ENCODE measurements at places on chromosomes 2 and 18.

- no peak for DNase-seq
Measured at GRCh38 chr2:207164006-207164831, 1.5 kb downstream of the KLF7 start.

- DNase-seq: no peak
Measured at GRCh38 chr2:85851253-85852151, 37.3 kb downstream of the ST3GAL5 start.

DNA sequence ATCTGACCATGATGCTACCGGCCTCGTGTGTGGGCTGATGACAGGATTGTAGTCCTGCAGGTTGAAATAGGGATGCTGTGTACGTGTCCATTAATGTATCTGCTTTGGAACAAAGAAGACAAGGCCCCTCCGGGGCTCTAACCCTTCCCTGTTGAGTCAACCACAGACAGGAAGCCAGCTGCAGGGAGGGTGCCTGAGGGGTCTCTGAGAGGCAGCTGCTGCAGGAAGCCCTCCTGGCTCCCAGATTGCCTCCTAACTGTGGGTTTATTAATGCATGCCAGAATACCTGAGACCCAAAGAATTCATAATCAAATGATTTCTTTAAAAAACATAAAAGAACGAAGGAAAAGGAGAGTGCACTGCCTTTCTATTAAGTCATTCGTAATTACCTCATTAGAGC is 140.4 kb downstream of the CELF4 start:
- no peak for DNase-seq

GRCh38 chr2:159130302-159130701 is 156.2 kb downstream of the WDSUB1 start:
- DNase-seq: no peak

DNA sequence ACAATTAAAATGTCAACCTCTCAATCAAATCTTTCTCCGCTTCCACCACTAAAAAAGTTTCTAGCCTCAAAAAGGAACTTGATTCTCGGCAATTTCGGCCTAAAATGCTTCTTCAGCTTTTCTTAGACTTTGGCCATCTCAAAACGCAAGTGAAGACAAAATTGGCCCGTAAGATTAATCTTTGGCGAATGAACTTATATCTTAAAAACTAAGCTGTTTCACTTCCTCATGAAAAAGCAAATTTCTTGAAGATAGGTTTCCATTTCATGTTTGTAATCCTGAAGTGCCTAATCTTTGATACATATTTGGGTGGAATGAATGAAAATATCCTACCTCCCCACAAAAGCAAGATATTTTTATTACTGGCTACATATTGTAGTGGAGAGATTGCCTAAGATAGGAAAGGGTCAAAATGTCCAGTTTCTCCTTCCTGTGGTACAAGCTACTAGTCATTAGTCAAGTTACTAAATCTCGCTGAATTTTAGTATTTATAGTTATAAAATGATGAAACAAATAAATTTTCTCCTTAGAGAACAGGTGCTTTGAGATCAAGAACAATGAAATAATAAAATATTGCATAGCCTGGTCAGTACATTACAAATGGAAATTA is 85.4 kb upstream of the ZEB2 start:
- DNase-seq: no peak

GRCh38 chr2:5391362-5391761 is 300.8 kb upstream of the SOX11 start:
- DNase-seq: no peak

DNA sequence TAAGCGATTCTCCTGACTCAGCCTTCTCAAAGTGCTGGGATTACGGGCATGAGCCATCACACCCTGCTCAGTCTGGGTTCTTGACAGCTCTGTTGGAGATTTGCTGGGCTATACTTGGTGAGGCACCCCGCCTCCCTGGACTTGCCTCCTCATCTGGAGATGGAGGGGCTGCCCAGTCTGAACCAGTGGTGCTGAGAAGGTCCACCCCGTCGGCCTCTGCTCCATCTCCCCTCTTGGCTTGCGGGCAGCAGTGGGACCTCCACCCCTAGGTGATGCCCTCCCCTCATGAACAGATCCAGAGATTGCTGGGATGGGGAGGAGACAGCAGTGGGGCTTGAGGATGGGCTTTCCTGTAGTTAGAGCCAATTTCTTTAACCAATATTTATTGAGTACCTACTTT is 120.9 kb downstream of the CLIP4 start:
- no peak for DNase-seq

GRCh38 chr2:111670776-111671175 is 213.2 kb downstream of the ANAPC1 start:
- no peak for DNase-seq
